ENCODE measurements at places on chromosomes 2 and 18.

DNA sequence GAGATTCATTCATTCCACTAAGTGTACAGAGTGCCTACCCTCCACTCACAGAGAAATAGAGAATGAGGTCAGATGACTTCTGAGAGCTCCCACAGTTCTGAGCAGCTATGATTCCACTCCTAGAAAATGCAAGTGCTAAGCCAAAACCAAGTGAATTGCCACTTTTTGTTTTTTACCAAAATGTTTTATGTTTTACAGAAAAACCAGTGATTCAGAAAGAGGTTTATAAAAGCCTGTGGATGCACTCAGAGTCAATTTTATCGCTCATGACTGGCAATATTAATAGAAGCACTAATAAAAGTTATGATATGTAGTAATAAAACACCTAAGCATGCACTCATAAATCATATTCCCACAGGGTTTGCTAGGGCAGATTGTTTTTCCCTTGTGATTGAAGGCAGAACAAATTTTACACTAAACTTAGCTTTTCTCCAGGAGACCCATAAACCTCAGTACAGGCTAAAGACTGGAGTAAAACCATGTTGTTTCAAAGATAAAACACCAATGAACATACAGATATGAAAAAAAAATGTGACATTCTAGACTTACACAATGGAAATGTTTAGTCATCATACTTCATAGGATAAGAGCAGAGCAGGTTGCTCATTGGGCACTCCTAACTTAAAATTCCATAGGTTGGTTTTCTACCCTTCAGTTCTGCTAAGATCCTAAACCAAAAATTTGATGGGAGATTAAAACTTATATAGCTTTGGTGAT lies 67.5 kb downstream of the PDK1 start:
- no peak for DNase-seq

GRCh38 chr2:393711-394696 lies 106.1 kb upstream of the ALKAL2 start:
- DNase-seq = peak; percentile 45

- DNase-seq = no peak
Observed at GRCh38 chr2:92072461-92073035, 2798.7 kb upstream of the TEKT4 start.

DNA sequence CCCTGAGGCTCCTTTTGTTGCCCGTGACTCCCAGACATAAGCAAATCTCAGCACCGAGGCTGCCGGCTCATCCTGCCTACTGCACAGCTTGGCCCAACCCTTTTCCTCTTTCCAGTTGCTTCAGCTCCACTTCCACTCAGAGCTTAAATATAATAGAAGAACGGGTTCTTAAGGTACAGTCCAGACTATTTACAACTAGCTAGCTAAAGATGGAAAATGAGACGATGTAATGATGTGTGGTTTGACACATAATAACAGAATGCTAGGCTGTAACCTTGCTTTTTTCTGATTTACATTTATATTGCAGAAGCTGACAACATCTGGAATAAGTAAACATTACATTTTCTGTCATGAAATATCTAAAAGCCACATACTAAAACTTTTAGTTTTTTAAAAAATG lies 26.9 kb upstream of the ATP9B start:
- DNase-seq = no peak

DNA sequence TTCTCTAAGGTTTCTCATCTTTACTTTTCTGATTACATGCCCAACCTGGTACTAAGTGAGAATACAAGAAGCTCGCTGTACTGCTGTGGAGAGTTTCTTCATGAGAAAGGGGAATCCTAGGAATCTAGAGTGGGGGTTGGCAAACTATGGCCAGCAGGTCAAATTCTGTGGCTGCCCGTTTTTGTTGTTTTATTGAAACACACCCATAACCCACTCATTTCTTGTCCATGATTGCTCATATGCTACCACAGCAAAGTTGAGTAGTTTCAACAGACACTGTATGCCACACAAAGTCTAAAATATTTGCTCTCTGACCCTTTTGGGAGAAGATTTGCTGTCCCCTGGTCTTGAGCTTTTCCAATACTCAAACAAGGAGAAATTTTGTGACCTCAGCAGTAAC lies 58.8 kb downstream of the C2orf74 start:
- DNase-seq = no peak

- no peak for DNase-seq
Observed at GRCh38 chr2:17519486-17519885, 1.2 kb upstream of the RAD51AP2 start.

DNA sequence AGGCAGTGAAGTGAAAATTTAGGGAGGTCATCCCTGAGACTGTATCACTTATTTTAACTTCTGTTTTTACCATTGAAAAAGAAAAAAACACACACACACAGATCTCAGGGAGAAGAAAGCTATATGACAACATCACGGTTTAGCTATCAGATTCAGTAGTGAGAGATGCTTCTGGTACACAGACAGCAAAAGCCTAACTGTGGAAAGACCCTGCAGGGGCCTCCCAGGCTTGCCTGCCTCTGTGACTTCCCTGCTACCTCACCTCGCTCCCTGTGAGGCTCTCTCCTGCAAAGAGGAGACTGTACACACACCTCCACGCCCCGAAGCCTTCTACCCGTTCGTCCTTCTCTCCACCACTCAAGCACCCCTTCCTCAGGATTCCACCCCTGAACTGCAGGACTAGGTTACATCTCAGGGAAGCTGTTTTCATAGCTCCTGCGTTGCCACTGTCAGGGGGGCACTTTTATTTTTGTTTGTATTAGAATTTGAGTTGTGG lies 86.3 kb downstream of the EPB41L3 start:
- no peak for DNase-seq

- DNase-seq = no peak
Observed at GRCh38 chr18:49786019-49786720, 27.2 kb downstream of the ACAA2 start.

DNA sequence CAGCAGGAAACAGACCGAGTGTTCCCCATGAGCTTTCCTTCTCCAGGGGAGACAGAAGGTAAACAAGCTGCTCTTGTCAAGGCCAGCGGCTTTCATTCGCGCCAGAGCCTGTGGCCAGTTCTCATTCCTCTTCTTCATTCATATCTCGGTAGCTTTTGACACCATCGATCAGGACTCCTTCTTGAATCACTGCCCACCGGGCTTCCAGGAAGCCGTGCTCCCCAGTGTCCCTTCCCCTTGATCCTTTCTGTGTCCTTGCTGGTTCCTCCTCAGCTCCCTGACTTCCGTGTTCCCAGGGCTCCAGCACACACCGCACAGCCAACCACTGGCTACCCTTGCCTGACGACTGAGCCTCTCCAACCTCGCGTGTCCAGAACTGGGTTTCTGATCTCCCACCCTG lies 14.1 kb downstream of the SLC66A3 start:
- peak; percentile 35 for DNase-seq

DNA sequence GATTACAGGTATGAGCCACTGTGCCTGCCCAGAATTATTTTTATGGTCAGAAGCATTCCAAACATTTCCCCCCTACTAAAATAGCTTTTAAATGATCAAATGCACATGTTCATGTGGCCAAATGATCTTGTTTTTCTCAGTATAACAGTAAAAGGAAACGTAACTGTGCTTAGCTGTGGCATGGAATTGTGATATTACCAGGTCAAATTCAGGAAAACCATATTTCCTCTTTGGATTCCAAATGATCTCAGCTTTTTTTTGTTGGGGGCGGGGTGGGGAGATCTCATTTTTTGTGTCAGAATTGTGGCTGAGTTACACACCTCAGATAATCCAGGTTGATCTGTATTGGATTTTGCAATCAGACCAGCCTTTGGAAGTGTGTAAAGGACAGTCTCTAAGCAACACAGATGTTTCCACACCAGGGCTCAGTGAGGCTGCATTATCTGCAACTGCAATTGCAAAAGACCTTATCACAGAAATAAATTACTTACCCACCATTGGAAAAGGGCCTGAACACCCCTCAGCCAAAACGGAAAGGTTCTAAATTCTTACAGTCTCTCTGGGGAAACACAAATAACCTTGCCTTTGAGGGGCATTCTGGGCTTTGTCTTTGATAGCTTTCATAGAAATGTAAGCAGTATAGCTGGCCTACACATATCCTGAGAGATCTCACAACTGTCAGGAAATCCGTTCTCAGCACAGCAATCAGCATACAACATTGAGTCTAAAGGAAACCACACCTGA lies 8.4 kb downstream of the CASP10 start:
- DNase-seq = no peak

GRCh38 chr18:63063171-63063570 lies 256.4 kb downstream of the BCL2 start:
- no peak for DNase-seq

- DNase-seq = no peak
Observed at GRCh38 chr2:30325600-30326328, 94.4 kb downstream of the LBH start.

DNA sequence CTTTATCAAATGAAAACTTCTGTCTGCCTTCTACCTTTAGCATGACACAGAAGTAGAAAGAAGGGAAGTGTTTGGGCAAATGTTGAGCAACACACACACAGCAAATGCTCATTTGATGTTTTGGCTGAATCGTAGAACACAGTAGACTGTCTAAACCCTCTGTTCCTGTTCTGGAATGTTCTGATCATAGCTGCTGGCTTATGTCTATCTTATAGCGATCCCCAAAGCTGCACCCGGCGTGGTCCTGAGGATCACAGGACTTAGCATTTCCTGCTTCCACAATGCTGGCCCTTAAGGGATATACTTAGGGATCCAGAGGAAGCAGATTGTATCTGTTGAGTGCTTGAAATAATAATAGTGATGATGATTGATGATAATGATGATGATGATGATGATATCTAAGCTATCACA lies 15.2 kb downstream of the GNLY start:
- DNase-seq = no peak

DNA sequence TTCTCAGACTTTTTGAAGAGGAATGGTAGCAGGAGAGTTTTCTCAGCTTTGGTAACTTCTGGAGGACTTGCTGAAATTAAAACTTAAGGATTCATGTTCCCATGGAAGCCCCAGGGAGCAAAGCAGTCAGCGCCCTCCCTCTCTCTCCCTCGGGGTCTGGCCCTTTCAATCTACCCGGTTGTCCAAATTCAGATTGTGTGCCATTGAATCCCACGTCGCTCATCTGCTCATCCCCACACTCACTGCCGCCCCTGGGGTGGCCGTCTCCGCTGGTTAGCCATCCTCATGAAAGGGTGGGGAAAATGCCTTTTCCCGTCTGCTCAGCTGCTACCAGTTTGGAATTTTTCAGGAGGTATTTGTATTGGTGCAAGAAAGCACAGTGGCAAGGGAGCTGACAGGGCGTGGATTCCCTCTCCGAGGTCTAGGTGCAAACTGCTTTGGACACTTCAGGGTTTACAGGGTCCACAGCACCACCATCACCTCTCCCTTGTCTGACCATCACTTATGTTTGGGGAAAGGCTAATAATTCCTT lies 27.1 kb downstream of the MCFD2 start:
- DNase-seq = no peak

- DNase-seq = no peak
Observed at GRCh38 chr2:236692937-236693336, 123.3 kb downstream of the ACKR3 start.

DNA sequence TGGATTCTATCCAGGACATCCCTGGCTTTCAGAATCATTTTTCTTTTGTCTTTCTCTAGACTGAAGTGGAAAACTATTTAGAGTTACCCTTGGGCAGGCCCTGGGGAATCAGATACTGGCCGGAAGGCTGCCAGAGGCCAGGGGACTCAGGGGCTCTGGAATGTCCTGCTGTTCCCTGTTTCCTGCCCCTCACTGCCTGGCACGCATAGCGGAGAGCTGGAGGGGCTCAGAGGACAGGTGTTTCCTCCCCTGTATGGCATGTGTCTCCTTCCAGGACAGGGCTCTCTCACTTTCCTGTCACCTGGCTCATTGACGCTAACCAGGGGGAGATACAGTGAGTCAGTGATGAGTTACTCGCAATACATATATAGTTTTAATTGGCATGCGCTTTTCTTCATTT lies 38.8 kb downstream of the DYSF start:
- DNase-seq = no peak

- DNase-seq = no peak
Observed at GRCh38 chr2:189608170-189608569, 27.6 kb upstream of the SLC40A1 start.

GRCh38 chr2:194705398-194705797 lies 951.6 kb upstream of the SLC39A10 start:
- no peak for DNase-seq

- DNase-seq = no peak
Observed at GRCh38 chr2:19706332-19706731, 195.5 kb downstream of the TTC32 start.

GRCh38 chr2:64400733-64401528 lies 53.0 kb upstream of the LGALSL start:
- DNase-seq = no peak

DNA sequence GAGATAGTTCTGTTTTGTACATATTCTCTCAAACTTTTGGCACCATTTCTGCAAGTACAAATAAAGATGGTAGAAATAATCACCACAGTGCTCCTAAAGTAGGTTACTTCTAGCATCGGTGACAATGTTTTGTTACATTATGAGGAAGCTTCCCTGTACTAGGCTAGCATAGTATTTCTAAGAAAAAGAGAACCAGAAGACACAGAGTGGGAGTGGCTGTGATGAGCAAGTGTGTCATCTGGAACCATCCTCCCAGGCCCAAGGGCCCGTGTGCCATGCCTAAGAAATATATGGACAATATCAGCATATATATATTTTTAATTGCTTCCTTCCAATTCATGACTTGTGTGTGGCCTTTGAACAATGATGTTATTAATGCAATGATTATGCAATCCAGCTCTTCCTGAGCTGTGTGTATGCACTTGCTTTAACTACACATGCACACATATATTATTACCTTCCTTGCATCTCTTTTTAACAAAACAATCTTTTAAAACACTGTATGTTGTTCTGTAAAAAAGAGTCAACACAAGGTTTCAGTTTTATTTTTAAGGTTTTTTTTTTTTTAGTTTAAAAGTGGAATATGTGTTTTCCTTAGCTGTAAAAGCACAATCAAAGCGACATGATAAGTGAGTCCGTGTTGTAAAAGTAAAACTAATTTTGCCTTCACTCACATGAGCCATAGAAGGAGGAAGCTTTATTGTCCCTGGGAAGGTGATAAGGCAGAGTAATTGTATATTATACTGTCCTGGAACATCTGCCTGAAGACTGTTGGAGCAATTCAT lies 303.9 kb downstream of the ZNF407 start:
- DNase-seq = no peak

GRCh38 chr18:39190508-39190907 lies 1624.9 kb upstream of the CELF4 start:
- DNase-seq = no peak

- DNase-seq = no peak
Observed at GRCh38 chr2:120855855-120856405, 120.3 kb downstream of the GLI2 start.

DNA sequence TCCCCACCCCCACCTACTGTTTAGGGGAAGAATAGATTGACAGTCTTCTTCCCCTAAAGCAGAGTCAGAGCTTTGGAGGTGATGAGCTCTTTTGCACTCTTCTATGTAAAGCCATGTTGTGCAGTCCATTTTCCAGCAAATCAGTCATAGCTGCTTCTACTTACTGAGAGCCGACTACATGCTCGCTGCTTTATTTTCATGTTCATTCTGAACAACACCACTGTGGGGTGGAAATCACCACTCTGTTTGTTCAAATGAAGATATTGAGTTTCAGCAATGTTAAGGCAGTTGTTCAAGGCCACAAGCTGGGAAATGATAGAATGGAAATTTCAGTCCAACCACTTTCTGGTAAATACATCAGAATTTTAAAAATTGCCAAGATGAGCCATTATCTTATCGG lies 88.3 kb downstream of the INSIG2 start:
- DNase-seq = no peak

- no peak for DNase-seq
Observed at GRCh38 chr18:74682991-74683297, 85.3 kb downstream of the ZNF407 start.
